ENCODE measurements at places on chromosomes 12 and 14. TPM values are rescaled to one million over a fixed set of nuclear protein-coding genes. Genes with fewer than 3 reads are reported as not detected.

DNA sequence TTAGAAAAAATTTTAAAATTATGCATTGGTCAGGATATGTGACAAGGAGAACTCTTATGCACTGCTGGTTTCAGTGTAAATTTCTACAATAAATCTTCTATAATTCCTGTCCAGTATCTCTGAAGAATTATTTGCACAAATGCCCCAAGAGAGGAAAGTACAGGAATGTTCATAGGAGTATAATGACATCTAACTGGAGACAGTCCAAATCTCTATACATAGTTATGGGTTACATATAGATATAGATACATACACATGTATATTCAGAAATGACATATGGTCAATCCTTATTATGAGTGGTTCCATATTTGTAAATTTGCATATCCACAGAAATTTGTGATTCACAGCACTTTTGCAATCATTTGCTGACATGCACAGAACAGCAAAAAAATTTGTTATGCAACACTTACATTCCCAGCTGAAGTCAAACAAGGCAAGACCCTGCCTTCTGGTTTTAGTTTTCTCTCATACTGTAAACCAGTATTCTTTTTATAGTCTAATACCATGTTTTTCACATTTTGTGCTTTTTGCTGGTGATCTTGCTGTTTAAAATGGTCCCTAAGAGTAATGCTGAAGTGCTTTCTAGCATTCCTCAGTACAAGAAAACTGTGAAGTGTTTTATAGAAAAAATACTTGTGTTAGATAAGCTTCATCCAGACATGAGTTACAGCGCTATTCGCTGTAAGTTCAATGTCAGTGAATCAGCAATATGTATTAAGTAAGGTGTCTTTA lies 103.8 kb downstream of the SLC16A7 start:
- no peaks in the 10 kb centered on the region for H3K4me1 ChIP-seq
- no peaks in the 10 kb centered on the region for H3K27me3 ChIP-seq
- no peak for DNase-seq
- H3K4me3 ChIP-seq: no peak overlapping the region

GRCh38 chr14:75096959-75097358 lies 27.5 kb downstream of the ZC2HC1C start:
- peaks cover 68% of the 10 kb centered on the region for H3K36me3 ChIP-seq
- no peaks in the 10 kb centered on the region for H3K27me3 ChIP-seq
- DNase-seq: no peak
- no peak overlapping the region for H3K27ac ChIP-seq
- H3K4me3 ChIP-seq: no peak overlapping the region

Gene TBC1D30
- total RNA-seq: 0.55 TPM

Gene RPL10L
- total RNA-seq: not detected

Gene SERPINA3
- total RNA-seq: not detected

DNA sequence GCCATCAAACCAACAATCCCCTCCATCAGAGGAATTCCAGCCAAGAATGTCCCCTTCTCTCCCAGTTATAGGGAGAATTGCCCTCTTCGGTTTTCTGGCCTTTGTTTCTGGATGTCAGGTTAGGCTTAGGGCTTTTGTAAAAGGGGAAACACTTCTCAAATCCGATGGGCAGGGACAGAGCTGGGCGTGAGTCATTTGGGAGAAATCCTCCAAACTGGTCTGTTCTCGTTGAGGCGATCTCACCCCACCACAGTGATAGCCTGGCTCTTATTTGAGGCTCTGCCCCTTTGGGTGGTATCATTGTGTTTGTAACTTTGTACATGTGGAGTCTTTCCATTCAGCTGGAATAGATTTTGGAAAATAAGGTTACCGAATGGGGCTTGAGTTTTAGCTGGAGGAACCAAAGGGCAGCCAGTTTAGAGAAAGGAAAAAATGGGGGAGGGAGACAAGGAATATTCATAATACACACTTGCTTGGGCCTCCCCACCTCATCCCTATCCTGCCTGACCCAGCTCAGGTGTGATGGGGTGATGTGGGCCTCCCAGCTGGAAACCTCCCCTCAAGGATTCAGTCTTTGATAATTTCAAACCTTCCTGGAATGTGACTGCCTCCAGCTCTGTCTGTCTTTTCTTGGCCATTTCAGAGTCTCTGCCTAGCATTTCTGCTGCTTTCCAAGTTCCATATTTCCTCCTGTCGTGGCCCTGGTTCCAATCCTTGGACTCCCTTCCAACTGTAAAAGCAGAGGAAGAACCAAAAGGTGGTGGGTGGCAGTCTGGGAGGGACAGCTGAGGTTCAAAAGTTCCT lies 7.5 kb downstream of the HOXC4 start:
- DNase-seq: no peak
- no peaks in the 10 kb centered on the region for H3K4me1 ChIP-seq
- peaks cover 37% of the 10 kb centered on the region for H3K27me3 ChIP-seq
- no peak overlapping the region for H3K27ac ChIP-seq
- H3K4me3 ChIP-seq: no peak overlapping the region

Gene C1S
- total RNA-seq: 1.3 TPM

DNA sequence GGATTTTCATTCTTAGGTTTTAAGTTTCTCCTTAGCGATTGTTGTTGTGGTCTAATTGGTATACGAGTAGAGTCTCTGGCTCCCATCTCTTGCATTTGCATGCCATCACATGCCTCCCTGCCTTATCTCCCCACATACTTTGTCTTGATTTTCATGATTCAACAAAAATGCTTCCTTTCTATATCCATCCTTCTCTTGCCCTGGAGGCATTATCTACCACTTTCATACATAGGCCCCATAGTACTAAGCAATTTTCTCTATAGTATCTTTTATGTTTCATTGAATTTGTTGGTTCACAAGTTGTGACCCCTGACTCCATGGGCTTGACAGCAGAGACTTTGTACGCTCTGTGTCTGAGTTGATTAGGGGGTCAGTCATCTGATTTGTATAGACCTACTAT lies 226.1 kb downstream of the ACSS3 start:
- H3K4me1 ChIP-seq: no peaks in the 10 kb centered on the region
- no peaks in the 10 kb centered on the region for H3K36me3 ChIP-seq
- no peak for DNase-seq

DNA sequence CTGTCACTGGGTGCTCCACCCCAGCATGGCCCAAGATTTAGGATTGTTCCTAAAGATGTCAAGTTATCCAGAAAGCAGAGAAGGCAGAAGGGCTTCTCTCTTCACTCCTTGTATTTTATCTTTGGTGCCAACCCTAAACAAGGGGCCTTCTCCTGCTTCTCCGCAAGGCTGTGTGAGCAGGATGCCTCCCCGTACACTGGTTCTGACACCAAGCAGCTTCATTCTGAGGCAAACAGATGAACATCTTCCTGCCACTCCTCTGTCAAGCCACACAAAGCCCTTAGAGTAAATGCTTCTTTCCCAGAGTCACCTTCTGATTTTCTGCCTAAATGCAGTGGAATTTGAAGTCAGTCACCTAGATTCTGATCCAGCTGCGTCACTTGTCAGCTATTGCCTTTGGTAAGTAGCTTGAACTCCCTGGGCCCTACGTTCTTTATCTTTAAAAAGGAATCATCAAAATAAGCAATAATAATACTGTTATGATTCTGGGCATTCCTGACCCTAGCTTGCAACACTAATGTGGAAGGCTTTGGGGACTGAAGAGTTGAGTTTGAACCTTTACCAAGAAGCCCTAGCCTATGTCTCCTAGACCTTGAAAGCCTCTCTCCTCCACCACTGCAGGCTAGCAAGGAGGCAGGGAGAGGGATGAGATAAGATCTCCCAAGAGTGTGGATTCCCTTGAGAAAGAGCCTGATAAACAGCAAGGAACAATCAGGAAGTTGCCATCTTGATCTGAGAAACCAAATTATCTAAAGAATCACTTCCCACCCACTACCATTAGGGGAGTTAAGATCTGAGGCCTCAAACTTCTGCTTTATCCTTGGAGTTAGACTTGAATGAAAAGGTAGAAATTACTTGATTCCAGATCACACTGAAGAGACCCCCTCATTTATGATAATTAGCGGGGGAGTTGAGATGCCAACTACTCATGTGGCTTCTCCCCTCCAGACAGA lies 5.7 kb downstream of the KRT73 start:
- peaks cover 77% of the 10 kb centered on the region for H3K4me1 ChIP-seq
- no peaks in the 10 kb centered on the region for H3K36me3 ChIP-seq
- no peaks in the 10 kb centered on the region for H3K27me3 ChIP-seq
- DNase-seq: no peak

GRCh38 chr14:102591372-102591943 lies 991 bp upstream of the RCOR1 start:
- peaks cover 25% of the 10 kb centered on the region for H3K4me1 ChIP-seq
- no peaks in the 10 kb centered on the region for H3K36me3 ChIP-seq
- DNase-seq: no peak
- H3K4me3 ChIP-seq: no peak overlapping the region

- H3K36me3 ChIP-seq: no peaks in the 10 kb centered on the region
- no peaks in the 10 kb centered on the region for H3K4me1 ChIP-seq
- no peak overlapping the region for H3K27ac ChIP-seq
- no peaks in the 10 kb centered on the region for H3K27me3 ChIP-seq
- no peak overlapping the region for H3K4me3 ChIP-seq
- no peak for DNase-seq
Observed at GRCh38 chr14:101121508-101122139, 218.1 kb upstream of the RTL1 start.
